ELR (cell line): ENCODE measurements at places on chromosomes 5 and 9.

DNA sequence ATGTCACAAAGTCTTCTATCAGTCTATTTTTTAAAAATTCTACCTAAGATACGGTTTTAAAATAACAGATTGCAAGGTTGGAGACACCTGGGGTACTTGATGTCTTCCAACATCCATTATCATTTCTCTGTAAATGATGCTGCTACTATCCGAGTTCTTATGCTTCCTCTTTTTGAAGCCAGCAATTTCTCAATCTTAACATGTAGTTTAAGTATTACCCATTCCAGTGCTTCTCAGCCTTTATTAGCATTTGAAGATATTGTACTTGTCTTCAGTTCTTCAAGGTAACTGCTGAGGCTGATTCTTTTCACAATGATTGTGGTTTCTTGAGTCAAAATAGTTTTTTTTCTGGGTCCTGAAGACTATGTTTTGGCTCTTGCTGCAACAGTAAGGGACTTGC is 96.4 kb upstream of the SELENOP start:
- DNase-seq: no peak

- DNase-seq: no peak
Measured at GRCh38 chr5:124245276-124245675, 501.2 kb downstream of the ZNF608 start.

GRCh38 chr9:3830291-3830690 is 304.5 kb upstream of the RFX3 start:
- DNase-seq: no peak

DNA sequence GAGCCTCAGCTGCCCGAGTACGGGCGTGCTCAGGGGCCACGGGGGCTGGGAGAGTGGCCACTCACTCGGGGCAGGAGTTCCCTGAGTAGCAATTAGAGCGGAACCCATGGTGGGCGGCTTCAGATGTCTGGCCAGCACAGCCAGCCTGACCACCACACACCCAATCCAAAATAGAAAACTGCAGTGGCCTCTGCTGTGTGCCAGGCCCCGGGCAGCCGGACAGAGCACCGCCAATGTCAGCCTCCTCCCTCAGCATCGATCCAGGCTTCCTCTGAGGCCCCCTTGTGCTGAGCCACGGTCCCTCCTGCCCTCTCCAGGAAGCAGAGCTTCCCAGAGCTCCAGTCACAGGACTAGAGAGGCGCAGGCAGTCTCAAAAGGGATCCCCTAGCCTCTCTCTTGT is 2.7 kb downstream of the ADAMTS2 start:
- DNase-seq: peak; percentile 80

- DNase-seq: no peak
Measured at GRCh38 chr9:15578714-15579113, 25.9 kb downstream of the CCDC171 start.

DNA sequence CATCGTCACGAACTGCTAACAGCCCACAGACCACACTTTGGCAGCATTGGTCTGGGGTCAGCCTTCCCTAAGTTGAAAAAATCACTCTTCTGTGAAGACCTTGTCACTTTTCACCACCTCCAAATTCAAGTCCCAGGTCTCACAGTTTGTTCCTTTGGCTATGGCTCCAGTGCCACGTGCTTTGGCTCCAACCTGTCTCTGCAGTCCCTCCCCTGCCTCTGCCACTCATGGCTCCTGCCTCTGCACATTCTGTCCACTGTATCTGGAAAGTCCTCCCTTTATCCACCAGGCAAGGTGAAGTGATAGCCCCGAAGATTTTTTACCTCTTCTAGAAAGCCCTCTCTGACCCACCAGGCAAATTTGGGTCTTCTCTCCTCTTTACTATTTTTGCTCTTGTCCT is 5.3 kb downstream of the CKMT2 start:
- DNase-seq: no peak

DNA sequence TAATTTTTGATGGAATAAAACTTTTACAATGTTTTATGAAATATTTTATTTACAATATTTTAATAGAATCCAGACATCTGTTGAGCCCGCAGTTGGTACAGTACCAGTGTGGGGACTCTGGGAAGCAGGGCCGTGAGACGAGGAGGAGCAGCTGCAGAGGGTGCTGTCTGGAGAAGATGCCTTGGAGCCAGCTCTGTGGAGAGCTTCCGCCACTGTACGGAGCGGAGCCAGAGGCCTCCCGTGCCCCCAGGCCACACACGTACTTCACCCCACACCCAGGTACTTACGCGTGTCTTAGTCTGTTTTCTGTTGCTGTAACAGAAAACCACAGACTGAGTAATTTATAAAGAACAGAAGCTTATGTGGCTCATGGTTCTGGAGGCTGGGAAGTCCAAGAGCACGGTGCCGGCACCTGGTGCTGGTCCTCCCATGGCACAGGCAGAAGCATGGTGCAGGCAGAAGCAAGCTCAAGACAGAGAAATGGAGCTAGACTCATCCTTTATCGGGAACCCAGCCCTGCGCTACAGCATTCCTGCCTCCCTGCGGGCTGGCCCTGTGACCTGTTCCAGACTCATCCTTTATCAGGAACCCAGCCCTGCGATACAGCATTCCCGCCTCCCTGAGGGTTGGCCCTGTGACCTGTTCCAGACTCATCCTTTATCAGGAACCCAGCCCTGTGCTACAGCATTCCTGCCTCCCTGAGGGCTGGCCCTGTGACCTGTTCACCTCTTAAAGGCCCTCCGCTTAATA is 23.3 kb downstream of the CEP72 start:
- DNase-seq: no peak

- peak; percentile 45 for DNase-seq
Measured at GRCh38 chr5:176608937-176609723, 826 bp downstream of the GPRIN1 start.

- DNase-seq: no peak
Measured at GRCh38 chr9:88920645-88921044, 70.6 kb upstream of the S1PR3 start.

DNA sequence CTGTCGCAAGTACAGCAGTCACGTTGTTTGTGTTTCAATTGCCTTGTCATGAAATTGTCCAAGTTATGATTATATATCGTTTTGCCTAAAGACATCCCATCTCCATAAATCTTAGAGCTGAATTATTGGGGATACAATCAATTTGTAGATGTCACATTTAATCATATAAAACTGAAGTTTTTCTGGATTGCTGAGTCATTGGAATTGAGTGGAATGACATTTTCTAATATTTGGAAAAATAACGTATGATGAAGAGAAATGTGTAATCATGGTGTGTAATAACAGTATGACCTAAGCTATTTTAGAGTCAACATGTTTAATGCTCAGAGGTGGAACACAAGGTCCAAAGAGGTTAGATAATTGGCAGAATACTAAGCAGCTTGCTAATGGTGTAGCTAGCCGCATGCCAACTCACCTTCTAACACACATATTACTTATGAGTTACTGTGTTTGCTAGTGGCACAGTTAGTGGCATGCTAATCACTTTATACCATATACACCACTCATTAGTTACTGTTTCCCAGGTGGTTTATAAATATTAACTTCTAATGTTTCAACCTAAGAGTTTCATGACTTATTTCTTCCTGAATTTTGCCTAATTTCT is 473.1 kb upstream of the GRAMD2B start:
- no peak for DNase-seq

- no peak for DNase-seq
Measured at GRCh38 chr5:124907098-124907644, 160.7 kb upstream of the ZNF608 start.

- no peak for DNase-seq
Measured at GRCh38 chr9:133884907-133885744, 107.0 kb downstream of the VAV2 start.

GRCh38 chr9:127311239-127311741 is 46.7 kb downstream of the GARNL3 start:
- DNase-seq: peak; percentile 56

DNA sequence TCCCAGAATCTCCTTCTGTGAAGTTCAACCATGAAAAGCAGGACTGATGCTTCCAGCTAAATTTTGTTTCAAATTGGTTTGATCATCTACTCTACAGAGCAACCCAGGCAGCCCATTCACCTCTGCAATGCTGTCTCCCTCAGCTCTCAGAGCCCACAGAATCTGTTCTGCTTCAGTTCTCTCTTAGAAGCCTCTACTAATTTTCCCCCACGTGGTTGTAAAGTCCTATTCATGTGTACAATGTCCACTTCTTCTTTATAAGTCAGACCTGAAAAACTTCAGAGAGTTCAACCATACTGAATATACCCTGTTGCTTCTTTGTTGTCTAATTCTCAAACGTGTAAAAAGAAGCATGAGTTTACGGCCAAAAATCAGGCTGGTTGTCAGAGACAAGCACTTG is 21.3 kb upstream of the FAM13B start:
- DNase-seq: no peak

DNA sequence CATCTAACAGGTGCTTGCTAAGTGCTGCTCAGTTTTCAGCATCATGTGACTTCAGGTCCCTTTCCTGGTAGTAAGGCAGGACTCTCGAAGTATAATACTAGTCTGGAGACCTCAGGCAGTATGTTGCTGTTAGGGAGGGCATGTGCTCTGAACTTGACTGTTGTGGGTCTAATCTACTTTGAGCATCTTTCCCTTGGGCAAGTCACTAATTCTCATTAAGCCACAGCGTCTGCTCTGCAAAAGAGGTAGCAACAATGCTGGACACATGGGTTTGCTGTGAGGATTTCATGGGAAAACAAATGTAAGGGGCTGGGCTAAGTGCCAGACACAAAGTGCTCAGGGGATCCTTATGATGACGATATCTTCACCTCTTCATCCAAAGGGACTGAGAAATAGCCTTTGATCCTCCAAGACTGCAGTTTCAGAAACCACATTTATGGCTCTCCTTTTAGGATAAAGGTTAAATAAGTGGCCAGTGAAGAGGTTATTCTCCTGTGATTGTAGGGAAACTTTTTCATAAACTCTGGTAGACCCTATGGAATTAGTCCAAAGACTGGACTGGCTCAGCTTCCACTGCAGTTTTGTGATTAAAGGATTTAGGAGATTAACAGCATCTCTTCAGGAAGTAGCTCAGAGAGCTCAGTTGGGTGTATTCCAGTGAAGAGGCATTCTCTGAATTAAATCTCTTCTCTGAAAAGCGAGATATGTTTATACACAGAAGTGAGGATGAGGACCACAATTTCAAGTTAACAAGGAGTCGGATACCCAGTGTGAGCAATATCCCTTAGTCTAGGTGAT is 216.6 kb downstream of the SGCD start:
- no peak for DNase-seq

GRCh38 chr5:16812911-16813310 is 123.2 kb downstream of the MYO10 start:
- peak; percentile 45 for DNase-seq

DNA sequence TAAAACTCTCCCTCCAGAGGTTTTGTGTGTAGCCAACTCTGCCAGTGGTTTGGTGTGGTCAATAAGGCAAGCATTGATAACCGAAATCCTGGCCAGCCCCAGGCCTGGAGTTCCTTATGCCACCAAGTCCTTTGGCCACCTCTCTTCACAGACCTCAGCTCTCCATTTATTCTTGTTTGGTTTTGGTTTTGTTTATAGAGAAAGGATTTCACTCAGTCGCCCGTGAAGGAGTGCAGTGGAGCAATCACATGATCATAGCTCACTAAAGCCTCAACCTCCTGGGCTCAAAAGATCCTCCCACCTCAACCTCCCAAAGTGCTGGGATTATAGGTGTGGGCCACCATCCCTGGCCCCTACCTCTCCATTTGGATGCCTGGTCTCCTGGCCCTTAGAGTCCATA is 55.4 kb upstream of the PPARGC1B start:
- DNase-seq: no peak

DNA sequence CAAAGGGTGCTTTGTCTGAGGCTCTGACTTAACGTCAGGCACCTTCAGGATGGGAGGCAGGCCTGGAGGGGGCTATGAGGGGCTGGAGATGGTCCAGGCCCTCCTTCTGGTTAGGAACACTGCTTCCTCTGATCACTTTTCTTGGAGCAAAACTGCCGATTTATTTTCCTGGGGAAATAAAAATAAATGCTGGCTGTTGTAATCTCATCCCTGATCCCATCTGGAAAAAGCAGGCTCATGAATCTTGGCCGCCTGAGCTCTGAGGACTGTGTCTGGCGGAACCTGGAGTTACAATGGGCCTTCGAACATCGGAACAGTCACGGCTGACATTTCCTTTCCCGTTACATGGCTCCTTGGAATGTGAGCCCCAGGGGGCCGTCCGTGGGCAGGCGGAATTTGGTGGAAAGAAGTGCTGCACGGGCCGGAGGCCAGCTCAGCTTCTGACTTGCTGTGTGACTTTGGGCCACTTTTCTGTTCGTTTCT is 157.8 kb downstream of the RGS3 start:
- peak; percentile 97 for DNase-seq

DNA sequence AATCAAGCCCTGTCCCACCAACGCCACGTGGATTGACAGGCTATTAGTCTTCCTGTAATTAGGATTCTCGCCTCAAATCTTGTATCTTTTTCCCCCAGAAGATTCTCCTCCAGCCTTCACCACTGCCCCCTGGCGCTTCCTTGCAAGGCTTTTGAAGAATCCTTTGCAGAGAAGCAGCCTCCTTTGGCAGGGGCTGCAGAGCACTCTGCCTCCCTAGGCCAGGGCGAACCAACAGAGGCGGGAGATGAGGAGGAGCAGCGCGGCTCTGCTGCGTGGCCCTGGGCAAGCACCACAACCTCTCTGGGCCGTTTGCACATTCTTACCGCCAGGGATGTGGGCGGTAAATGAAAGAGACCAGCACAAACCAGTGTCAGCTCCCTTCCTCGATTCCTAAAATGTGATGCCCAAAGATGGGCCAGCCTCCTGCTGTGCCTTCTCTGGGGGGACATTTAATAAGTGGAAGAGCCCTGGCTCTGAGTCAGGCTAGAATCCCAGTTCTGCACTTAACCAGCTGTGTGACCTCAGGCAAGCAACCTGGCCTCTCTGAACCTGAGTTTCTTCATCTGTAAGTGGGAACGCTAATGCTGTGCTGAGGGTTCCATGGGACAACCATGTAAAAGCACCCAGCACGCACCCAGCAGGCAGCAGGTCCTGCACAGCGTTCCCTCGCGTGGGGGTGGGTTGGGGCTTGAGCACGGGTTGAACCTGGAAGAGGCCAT is 128.6 kb downstream of the KCNIP1 start:
- DNase-seq: peak; percentile 8

DNA sequence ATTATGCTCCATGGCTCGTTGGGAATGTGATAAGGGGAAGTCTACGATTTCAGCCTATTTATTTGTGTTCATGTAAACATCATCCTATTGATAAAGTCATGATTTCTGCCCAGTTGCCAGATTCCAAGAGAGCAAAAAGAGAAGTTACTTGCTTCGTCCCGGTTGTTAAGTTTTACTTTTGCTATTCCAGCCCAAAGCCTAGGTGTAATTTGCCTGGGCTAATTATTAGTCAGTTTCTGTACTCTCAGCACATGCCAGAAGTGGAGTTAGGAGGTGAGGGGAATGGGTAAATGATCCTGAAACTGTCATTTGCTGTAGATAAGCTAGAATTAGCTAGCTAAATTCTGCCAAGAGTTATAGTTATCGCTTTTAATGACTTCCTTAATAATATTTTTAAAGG is 4.5 kb upstream of the ANKH start:
- no peak for DNase-seq

- no peak for DNase-seq
Measured at GRCh38 chr9:2657427-2657826, 35.8 kb downstream of the VLDLR start.

GRCh38 chr5:16871746-16872339 is 64.2 kb downstream of the MYO10 start:
- DNase-seq: peak; percentile 71
